ENCODE measurements at places on chromosomes 11 and 22. TPM values are rescaled to one million over a fixed set of nuclear protein-coding genes. Genes with fewer than 3 reads are reported as not detected.

DNA sequence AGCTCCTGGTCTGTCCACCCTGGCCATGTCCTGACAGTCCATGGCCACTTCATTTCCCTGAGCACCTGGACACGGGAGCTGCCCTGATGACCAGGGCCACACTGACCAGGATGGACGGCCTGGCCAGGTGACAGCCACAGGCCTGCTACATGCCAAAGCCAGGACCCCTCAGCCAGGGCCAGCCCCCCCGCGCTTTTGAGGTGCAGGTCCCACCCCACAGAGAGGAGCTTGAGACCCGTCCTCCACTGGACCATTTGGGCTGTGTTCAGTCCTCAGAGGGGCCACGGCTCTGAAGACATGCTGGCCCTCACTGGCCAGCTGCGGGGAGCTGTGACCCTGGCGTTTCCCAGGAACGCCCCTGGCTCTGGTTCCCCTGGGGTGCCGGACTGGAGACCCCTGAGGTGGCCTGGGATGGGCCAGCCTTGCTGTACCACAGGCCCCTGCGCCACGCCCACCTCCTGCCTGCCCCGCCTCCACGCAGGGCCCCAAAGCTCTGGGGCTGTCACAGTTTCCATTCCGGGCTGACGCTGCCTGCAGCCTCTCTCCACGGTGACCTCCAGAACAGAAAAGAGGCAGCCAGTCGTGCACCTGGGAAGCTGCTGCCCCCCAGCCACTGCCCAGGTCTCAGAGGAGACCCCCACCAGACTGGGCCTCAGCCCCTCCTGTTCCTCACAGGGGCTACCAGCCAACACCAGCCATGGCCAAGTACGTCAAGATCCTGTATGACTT, 18.2 kb downstream of the EPS8L2 start:
- no peak for ATAC-seq

DNA sequence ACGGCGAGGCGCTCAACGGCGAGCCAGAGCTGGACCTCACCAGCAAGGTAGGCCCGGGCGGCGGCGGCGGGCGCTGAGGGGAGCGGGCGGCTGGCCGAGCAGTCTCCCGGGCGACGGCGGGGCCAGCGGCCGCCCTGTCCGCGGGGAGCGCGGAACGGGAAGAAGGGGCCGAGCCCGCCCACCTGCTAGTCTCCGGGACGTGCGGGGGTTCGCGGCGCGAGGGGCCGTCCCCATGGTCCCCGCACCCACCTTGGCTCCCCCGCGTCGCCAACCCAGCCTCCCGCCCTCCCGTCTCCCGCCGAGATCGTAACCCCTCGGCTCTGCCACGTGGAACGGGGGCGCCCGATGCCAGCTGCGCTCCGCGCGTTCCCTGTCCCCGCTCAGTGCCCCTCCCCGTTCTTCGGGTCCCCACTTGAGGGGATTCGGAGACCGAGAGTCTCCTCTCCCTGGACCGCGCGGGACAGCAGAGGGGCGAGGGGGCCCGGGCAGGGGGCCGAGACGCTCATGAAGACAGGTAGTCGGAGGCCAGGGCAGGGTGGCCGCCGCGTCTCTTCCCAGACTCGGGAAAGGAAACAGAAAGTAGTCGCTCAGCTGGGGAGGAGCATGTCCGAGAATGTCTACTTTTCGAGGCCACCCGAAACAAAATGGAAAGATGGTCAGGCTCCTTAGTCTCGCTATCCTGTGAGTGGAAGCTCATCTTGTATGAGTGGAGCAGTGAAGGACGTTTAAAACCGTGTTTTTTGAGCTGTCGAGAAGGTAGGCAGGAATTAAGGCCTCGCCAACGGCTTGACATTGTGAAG, 557 bp downstream of the GTPBP1 start:
- peak; percentile 3 for ATAC-seq

Gene TENM4
- 21.8 TPM for total RNA-seq

Gene JAM3
- total RNA-seq, result 1.7 TPM

DNA sequence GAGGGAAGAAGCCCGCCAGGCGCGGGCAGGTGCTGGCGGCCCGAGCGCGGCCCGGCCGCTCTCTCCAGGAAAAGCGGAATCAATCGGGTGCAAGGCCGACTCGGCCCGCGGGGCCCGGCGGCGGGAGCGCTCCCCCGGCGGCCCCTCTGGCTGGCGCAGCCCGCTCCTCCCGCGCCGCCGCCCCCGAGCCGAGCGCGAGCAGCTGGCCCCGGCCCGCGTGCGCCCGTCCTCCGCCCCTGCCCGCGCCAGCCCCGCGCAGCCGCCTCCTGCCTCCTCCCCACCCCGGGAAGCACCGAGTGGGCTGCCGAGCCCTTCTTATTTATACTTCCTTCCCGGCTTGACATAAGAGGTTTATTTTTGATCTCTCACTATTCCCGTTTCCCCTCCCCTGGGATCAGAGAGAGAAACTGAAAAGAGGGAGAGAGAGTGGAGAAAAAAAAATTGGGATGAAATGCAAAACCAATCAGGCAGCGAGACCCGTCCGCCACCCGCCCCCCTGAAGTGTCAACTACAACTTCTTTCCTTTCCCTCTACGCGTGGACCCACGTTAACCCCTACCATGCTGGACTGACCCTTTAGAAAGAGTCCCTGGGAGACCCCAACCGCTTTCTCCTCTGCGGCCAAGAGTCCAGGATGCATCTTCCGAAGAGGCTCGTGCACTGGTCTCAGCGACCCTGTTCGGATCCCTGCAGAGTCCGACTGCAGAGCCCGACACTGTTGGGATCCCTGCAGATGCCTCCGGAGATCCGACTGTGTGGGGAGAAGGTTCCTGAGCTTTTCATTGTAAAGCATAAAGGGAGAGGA, at the start of gene ADAMTS8:
ADAMTS8 (minus strand) TSS at position 294 of the 804 bp plus-strand sequence. CDS start 323 bp downstream, outside the sequence.
- ATAC-seq, result no peak

Gene OR2D2
- 0.20 TPM for total RNA-seq
